ENCODE measurements at places on chromosomes 16 and 17.

GRCh38 chr16:28897826-28898225 lies 19.5 kb downstream of the ATP2A1 start:
- no peaks in the 10 kb centered on the region for H3K36me3 ChIP-seq
- no peak overlapping the region for H3K4me3 ChIP-seq
- no peaks in the 10 kb centered on the region for H3K27me3 ChIP-seq
- DNase-seq, result no peak
- peak overlapping the region; percentile 72 for H3K27ac ChIP-seq

DNA sequence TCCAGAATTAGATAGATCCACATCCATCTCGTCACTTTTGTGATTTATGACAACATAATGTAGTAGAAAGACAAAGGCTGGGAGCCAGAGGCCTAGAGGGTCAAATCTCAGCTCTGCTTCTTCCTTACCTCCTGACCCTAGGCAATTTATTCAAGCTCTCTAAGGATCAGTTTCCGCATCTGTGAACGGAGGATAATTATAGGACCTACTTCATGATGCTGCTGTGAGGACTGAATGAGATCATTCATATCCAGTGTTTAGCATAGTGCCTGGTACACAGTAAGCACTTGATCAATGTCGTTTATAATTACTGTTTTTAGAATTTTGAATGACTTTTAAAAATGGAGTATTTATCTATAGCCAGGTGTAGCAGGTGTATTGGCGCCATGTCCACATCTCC lies 128.4 kb downstream of the SHISA9 start:
- no peak for DNase-seq
- H3K4me3 ChIP-seq, result no peak overlapping the region
- no peaks in the 10 kb centered on the region for H3K4me1 ChIP-seq
- H3K27ac ChIP-seq, result no peak overlapping the region

- H3K27me3 ChIP-seq, result no peaks in the 10 kb centered on the region
- no peaks in the 10 kb centered on the region for H3K36me3 ChIP-seq
- DNase-seq, result no peak
- H3K4me3 ChIP-seq, result no peak overlapping the region
Observed at GRCh38 chr17:34503528-34504195, 75.7 kb upstream of the TMEM132E start.

DNA sequence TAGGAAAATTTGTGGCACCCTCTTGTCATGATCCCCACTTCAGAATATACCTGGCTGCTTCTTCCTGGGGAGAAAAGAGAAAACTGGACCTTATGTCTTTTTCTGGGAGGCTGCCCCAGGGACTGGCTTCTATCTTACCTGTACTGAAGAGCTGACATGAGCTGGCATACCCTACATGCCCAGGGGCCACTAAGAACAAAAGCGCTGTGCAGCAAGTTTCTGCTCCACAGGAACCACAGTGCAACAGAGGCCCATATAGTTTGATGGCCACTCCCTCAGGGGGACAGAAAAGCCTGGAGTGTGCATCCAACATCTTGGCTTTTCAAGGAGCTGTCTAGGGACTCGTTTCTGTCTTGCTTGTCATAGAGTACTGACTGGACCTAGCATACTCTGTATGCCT lies 96.8 kb upstream of the NACA2 start:
- H3K27me3 ChIP-seq, result no peaks in the 10 kb centered on the region
- no peaks in the 10 kb centered on the region for H3K36me3 ChIP-seq
- no peak overlapping the region for H3K27ac ChIP-seq
- no peaks in the 10 kb centered on the region for H3K4me1 ChIP-seq
- no peak overlapping the region for H3K4me3 ChIP-seq

GRCh38 chr17:16924696-16925440 lies 47.0 kb downstream of the TNFRSF13B start:
- H3K36me3 ChIP-seq, result no peaks in the 10 kb centered on the region
- H3K4me3 ChIP-seq, result no peak overlapping the region
- no peak for DNase-seq
- H3K27ac ChIP-seq, result no peak overlapping the region
- no peaks in the 10 kb centered on the region for H3K27me3 ChIP-seq
- no peaks in the 10 kb centered on the region for H3K4me1 ChIP-seq

DNA sequence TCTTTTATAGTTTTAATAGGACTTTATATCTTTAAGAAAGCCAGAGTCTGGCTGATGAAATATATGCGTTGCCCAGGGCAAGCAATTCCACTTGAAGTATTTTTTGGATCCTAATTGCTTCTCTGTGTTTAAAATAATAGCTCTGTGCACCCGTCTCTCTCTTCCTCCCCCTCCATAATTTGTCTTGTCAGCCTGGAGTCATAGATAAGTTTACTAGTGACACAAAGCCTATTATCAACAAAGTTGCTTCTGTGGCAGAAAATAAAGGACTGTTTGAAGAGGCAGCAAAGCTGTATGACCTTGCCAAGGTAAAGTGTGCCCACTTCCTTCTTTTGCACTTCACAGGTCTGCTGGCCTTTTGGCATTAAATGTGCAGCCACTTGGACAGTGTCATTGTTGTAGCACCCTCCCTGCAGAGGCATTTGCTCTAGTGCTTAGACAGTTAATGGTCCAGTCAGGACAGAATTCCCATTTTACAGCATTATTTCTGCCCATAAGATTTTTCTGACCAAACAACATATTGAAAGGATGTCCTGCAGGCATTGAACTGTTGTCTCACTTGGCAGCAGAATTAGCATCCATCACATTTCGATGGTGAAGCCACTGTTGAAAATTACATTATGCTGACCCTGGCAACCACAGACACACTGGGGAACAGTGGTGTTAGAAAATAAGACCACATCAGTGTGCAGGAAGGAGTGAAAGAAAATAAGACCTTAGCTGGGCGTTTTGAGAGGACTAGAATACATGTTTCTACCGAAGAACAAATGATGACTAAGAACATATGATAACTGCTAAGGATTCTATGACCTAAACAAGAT lies 28.4 kb upstream of the SLC12A3 start:
- DNase-seq, result no peak
- H3K36me3 ChIP-seq, result peaks cover 63% of the 10 kb centered on the region
- no peaks in the 10 kb centered on the region for H3K27me3 ChIP-seq
- H3K4me3 ChIP-seq, result no peak overlapping the region
- H3K27ac ChIP-seq, result no peak overlapping the region

DNA sequence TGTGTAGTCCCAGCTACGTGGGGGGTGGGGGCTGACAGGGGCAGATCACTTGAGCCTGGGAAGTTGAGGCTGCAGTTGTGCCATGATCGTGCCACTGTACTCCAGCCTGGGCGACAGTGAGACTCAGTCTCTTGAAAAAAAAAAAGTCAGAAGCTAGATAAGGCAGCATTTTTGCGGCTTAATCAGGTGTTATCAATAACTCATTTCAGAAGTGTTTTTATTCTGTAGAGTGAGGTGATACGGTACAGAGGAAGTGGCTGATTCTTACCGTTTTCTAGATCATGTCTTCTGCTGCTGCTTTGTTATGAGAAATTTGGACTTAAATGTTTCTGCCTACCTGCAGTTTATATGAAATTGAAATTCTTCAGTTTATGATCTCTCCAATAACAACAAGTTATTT lies 18.6 kb downstream of the ZC3H18 start:
- H3K4me1 ChIP-seq, result no peaks in the 10 kb centered on the region
- H3K36me3 ChIP-seq, result no peaks in the 10 kb centered on the region
- H3K27me3 ChIP-seq, result no peaks in the 10 kb centered on the region
- H3K27ac ChIP-seq, result no peak overlapping the region
- no peak for DNase-seq

GRCh38 chr17:43927060-43927864 lies 15.0 kb downstream of the PPY start:
- DNase-seq, result peak; percentile 47
- no peaks in the 10 kb centered on the region for H3K36me3 ChIP-seq
- peaks cover 17% of the 10 kb centered on the region for H3K27me3 ChIP-seq
- H3K27ac ChIP-seq, result peak overlapping the region; percentile 47

GRCh38 chr16:77297996-77298395 lies 98.8 kb downstream of the SYCE1L start:
- H3K36me3 ChIP-seq, result no peaks in the 10 kb centered on the region
- H3K27me3 ChIP-seq, result no peaks in the 10 kb centered on the region
- H3K27ac ChIP-seq, result no peak overlapping the region
- no peaks in the 10 kb centered on the region for H3K4me1 ChIP-seq
- no peak overlapping the region for H3K4me3 ChIP-seq

GRCh38 chr17:44926821-44927525 lies 11.7 kb upstream of the GFAP start:
- DNase-seq, result peak; percentile 5
- H3K36me3 ChIP-seq, result no peaks in the 10 kb centered on the region
- no peaks in the 10 kb centered on the region for H3K27me3 ChIP-seq
- no peak overlapping the region for H3K4me3 ChIP-seq

DNA sequence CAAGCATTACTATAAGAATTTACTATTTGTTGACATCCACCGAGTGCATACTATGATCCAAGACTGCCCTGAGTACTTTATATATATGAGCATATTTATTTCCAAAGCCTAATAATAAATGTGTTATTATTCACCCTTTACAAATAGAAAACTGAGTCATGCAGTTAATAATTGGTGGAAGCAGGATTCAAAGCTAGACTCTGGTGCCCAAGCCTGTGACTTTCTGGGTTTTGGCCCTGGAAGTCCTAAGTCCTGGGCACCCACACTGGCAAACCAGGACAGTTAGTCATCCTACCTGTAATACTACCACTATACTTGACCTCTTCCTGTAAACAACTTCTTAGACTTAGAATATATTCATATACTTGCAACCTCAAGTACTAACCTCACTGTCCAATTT lies 257.4 kb upstream of the IRX5 start:
- peak overlapping the region; percentile 52 for H3K27ac ChIP-seq
- no peaks in the 10 kb centered on the region for H3K36me3 ChIP-seq
- peaks cover 13% of the 10 kb centered on the region for H3K4me1 ChIP-seq
- no peak overlapping the region for H3K4me3 ChIP-seq
- H3K27me3 ChIP-seq, result no peaks in the 10 kb centered on the region
- peak; percentile 38 for DNase-seq

DNA sequence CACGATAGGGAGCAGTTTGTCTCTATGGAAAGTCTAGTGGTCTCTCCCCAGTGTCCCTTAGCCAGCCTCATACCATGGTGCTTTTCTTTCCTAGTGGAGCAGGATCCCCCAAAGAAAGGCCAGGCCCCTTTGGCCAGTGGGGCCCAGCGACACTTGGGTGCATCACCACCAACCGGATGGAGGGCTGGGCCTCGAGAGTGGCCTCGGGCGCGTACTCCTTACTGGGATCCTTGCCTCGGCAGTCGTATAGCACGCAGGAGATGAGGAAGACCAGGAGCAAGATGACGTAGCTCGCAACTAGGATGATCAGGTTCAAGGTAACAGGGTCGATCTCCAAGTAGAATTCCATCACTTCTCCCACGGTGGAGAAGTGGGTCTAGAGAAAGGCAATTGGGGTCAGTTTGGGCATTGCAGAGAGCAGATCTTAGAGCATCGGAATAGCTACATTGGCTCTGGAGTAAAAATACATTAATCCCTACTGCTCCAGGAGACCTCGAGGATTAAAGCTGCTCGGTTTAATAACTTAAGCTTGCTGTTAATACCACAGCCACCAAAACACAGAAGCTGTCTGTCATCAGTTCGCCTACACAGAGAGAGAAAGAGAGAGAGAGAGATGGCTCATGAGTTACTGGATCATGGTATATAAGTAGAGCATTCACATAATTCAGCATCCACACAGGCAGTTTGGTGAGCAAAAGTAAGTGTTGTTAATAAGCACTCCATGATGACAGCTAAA lies at the start of gene SMIM36:
TSS of gene SMIM36 (minus strand) at position 467 of the 736 bp plus-strand sequence.
- H3K27ac ChIP-seq, result no peak within 1 kb of the TSS
- no peaks in the 10 kb centered on the region for H3K36me3 ChIP-seq
- no peaks in the 10 kb centered on the region for H3K27me3 ChIP-seq
- no peak for DNase-seq
- no peaks in the 10 kb centered on the region for H3K4me1 ChIP-seq
- H3K4me3 ChIP-seq, result no peak within 1 kb of the TSS

Data from gastrocnemius medialis (tissue), 4 donors.